ENCODE measurements at places on chromosomes 2 and 18. TPM values are rescaled to one million over a fixed set of nuclear protein-coding genes. Genes with fewer than 3 reads are reported as not detected.

Gene PFN4
- not detected for total RNA-seq

Gene TFCP2L1
- total RNA-seq = not detected

Gene AGXT
- total RNA-seq = 0.67 TPM

Gene ACVR2A
- 12.4 TPM for total RNA-seq

Gene NBEAL1
- total RNA-seq = 16.0 TPM

Gene PSMA8
- not detected for total RNA-seq

Gene C2orf15
- 2.3 TPM for total RNA-seq

Gene TCF23
- total RNA-seq = not detected
